Urinary bladder (tissue), 4 donors: ENCODE measurements at places on chromosomes 6 and 20.
A peak's percentile ranks its signal among the peaks of the same experiment; 100 is the strongest.

DNA sequence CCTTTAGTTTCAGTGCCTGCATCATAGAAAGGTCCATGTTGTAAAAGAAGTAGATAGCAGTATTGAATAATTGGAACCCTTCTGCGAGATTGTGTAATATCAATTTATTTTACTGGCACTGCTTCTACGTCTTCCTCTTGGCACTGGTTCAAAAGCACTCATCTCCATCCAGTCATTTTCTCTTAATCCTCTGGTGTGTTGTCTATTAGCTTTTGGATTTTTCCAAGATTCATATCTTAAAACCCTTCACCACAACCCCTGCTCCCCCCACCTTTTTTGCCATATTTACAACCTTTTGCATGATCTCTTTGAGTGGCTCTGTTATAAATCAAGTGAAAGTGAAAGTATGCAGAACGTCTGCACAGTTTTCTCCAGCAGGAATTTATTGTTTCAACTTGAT lies 76.6 kb upstream of the HSF2 start:
- DNase-seq = no peak

GRCh38 chr20:45495501-45495941 lies 19.9 kb downstream of the SPINT3 start:
- DNase-seq = no peak

DNA sequence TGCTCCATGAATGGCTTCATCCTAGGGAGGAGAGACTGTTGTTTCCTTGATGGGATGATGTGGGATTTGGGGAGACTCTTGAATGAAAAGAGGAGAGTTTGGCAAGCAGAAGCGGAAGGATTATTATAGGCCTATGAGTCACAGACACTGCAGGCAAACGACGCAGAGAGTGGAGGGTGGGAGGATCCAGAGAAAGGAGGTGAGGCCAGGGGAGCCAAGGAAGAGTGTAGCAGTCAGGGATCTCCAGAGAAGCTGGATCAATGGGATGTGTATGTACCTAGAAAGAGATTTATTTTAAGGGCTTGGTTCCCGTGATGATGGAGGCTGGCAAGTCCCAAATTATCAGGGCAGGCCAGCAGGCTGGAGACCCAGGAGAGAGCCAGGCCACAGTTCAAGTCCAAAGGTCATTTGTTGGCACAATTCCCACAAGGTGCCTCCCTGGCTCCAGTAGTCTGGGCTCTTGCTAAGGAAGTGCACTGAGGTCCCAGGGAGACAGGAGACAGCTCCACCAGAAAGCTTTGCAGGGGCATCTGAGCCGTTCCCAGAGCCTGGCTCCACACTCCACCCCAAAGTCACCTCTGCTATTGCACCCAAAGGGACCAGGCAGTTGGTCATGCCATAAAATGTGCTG lies 76.0 kb downstream of the ADTRP start:
- DNase-seq = no peak

GRCh38 chr6:255041-255750 lies 37.1 kb upstream of the DUSP22 start:
- DNase-seq = no peak

DNA sequence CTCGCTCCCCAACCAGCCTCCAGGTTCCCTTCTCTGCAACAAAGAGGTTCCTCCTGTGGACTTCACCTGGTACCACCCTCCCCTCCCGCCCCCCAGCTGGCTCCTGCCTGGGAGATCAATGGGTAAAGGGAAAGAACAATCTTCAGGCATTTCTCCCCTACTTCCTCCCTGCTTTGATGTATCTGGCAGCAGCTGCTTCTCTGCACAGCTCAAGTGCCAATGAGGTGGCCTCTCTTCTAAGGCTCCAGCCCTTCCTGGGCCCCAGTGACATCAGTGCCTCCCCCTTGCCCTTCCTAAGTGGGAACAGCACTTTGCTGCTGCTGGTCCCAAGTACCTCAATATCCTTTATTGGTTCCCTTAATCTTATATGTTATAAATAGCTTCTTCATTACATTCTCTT lies 23.5 kb downstream of the MOCS1 start:
- no peak for DNase-seq

DNA sequence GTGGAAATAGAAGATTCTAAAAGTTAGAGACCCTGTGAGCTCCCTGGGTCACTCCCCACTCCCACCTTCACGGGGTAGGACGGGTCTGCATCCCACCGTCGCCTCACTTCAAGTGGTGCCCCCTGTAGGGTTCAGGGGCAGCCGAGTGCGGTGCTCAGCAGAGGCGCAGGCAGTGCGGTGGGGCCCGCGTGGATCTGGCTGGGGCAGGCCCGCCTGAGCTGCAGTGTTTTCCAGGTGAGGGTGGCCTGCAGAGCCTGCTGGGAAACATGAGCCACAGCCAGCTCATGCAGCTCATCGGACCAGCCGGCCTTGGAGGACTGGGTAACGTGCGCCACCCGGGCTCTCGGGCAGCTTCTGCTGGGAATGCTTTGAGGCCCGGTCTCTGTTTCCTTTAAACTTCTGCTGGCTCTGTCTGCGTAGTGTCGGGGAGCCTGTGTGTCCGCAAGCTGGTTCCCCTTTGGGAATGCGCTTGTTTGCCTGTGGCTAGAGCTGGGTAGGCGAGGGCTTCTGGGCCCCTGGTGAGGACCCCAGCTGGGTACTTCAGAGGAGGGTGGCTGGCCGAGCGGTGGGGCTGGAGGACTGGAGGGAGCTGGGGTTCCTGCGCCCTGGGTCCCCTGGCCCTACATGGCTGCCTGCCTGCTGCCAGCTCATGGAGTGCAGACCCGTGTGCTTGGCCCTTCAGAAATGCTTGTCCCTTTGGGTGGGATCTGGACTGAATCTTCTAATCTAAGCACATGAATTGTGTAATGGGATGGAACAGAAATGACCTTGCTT lies 3.8 kb downstream of the ADRM1 start:
- DNase-seq = no peak

DNA sequence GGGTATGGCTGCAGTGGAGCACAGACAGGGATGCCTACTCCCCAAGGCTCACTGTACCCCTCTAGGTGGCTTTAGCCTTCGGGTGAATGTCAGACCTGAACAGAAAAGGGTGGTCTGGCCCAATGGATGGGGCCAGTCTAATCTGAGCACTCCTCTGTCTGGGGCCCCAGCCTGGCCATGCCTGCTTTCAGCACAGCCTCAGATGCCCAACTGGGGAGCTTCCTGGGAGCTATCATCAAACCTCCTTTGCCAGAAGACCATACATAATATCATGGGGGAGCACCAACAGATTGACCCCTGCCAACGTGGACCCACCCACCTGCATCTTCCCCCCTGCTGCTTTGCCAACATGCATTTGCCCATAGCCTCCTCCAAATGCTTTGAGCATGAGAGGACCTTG lies 454.1 kb upstream of the KHDRBS2 start:
- DNase-seq = no peak

- no peak for DNase-seq
Measured at GRCh38 chr6:131244942-131245341, 109.7 kb downstream of the AKAP7 start.

DNA sequence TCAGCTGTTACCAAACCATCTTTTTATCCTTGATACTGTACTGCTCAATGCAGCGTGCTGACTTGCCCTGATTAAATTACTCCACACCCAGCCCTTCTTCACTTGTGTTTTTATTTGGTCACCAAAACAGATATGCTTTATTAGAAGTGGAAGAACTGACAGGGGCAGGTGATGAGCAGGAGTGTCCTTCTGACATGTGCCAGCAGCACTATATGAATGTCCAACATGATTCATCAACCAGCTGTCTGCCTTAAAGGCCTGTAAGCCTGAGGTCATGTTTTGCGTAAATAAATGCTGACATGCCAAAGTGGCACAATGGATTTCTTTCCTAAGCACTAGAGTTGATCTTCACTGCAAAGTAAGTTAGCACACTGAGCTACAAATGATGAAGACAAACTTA lies 15.4 kb downstream of the POPDC3 start:
- DNase-seq = no peak

DNA sequence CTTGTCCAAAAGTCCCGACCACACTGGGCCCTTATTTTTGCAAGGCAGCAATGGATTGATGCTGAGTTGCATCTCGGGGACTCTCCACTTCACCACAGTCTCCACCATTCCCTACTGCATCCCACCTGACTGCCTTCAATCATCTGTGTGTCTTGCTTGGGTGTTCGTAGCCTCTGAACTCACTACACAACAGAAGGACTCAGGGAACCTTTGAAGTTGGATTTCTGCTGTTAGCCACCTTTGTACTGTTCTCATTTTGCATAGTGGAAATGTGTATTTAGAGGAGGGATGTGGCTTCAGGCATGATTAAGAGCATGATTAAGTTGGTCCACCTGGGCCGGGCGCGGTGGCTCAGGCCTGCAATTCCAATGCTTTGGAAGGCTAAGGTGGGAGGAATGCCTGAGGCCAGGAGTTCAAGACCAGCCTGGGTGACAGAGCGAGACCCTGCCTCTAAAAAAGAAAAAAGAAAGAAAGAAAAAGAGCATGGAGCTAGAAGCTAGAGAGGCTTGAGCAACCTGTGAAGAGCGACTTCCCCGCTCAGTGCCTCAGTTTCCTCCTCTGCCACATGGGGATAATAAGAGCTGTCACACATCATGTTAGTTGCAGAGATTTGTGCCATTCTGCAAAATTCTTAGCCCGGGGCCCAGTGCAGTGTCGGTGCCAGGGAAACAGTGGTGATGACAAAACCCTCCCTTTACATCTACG lies 121.3 kb upstream of the PTPN1 start:
- DNase-seq = no peak

DNA sequence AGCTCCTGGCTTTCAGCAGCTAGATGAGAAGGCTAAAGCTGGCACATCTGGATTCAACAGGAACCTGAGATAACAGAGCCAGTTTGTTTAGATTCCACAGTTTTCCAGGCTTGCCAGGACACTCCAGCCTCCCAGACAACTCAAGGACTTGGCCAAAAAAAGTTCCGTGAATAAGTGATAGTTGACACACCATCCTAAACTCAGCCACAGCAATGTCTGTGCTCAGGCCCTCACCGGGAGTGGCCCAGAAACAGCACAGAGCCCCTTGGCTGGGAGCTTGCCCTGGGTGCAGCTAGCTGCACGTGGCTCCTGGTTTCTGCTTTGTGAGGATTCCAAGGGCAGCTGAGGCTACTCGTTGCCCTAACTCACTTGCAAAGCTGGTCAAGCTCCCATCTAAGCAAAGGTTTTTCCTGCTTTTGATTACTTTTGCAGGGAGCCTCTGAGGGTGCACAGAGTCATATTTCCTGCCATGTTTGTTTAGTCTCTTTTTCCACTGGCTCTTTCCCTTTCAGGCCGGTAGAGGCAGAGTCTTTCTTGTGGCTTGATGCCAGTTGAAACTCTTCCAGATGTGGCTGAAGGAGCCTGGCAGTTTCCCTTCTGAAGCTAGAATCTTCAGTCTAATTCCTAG lies 118.3 kb upstream of the ECI2 start:
- peak; percentile 33 for DNase-seq

DNA sequence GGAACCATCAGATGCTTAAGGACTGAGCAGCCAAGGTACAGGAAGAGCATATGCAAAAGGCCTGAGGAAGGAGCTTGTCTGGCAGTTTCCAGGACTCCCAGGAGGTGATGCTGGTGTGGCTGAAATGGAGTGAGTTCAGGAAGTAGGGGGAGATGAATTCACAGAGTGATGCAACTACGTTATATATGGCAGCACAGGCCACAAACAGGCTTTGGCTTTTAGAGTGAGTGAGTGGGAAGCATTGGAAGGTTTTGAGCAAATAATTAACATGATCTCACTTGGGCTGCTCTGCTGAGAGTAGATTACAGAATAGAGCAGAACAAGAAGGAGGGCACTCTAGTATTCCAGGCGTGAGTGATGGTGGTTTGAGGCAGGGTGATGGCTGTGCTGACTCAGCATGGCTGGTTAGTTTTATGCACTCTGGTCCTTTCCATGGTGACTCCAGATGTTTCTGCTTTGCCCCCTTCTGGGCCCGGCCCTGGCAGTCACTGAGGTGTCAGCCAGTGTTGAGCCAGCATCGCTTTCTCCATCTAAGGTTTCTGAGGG lies 6.5 kb downstream of the BTN2A2 start:
- DNase-seq = no peak
